ENCODE measurements at places on chromosomes 7 and 10. TPM values are rescaled to one million over a fixed set of nuclear protein-coding genes. Genes with fewer than 3 reads are reported as not detected.

DNA sequence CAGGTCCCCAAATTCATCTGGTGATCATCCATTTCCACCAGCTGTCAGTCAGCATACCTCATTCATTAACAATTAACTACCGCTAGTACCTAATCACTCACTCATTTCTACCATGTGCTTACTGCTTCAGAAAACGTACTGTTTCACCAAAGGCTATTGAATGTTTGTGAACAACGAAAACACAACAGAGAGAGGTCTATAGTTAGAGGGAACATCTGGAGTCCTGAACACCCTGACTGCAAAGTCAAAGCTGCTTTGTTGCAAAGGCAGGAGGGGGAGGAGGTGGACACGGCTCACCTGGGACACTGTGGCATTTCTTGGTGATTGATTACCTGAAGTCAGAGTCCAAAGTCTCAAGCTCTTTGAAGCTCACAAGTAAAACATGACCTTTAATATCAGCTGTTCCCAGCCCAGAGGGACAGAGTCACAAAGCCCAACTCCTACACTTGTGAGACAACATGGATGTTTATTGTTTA is 342.3 kb upstream of the ADARB2 start:
- DNase-seq = no peak

DNA sequence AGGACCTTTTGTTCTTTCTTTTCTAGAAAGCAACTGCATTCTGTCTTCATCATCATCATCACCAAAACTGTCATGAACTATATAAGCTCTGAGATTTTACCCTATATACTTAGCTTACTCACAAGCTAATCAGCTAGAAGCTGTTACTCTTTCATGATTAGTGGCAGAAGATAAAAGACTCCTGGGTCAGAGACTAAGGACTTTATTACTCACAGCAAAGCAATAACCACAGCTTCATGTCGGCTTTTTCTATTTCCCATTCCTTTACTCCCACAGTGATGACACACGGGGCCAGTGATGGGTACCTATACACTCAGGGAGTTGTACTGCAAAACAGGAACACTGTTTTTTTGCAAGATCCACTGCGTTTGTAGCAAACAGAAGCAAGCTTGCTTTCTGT is 8.4 kb upstream of the C10orf88 start:
- DNase-seq = no peak

The GSTO2 gene
- 0.95 TPM for total RNA-seq

DNA sequence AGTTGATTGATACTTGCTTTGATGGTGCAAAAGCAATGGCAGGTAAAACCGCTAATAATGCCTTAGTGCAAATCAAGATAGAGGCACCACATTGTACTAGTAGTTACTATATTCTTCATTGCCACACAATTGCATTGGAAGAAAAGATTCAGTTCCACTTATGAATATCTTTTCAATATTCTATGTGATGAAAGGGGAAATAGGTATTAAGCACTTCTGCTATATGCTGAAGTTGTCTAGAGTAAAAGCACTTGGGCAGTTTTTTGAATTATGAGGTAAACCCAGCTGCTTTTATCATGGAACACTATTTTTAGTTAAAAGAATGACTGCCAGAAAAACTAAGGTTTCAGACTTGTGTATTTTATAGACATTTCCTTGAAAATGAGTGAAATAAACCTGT is 15.5 kb downstream of the ENTPD7 start:
- no peak for DNase-seq

DNA sequence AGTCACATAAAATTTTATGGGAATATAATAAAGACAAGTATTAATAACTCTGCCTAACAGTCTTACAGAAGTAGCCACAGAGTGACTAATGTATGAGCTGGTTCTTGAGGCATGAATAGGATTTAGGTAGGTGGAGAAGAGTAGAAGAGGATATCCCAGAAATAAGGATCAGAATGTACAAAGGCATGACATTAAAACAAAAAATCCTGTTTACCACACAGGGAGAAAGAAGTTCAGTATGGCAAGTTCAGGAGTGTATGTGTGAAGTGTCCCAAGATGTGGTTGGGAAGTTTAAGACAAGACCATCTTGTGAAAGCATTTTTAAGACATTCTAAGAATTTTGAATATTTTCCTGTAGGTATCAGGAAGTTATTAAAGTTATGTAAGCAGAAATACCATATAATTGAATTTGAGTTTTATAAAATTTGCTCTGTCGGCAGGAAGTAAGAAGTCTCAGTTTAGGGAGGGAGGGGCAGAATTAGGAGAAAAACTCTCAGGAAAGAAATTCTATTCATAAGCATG is 64.7 kb upstream of the CAV2 start:
- no peak for DNase-seq

DNA sequence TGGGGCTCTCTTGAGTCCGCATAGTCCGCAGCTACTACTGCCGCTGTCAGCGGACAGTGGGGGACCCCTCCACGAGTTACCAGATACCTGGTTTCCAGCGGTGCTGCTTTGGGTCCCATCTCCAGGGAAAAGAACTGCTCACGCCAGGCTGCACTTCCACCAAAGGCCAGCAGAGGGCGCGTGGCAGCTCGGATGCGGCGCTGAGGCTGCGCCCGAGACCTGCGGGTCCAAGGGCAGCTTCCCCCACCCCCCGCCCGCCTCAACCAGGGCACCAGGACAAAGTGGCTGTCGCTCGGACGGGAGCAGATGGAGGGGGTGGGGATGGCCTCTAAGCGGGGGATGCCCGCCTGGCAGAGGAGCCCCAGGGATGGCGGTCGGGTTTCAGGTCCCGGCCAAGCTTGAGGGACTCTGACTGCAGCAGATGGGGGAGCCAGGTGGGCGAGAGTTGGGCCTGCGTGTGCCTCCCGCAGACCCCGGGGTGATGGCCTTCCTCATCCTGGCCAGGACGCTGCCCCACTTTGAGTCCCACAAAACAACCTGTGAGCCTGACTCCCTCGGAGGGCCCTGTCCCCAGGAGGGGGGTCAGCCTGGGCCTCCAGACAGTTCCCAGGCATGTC is 23.8 kb upstream of the ZNF735 start:
- no peak for DNase-seq

The ADK gene
- 34.6 TPM for total RNA-seq

DNA sequence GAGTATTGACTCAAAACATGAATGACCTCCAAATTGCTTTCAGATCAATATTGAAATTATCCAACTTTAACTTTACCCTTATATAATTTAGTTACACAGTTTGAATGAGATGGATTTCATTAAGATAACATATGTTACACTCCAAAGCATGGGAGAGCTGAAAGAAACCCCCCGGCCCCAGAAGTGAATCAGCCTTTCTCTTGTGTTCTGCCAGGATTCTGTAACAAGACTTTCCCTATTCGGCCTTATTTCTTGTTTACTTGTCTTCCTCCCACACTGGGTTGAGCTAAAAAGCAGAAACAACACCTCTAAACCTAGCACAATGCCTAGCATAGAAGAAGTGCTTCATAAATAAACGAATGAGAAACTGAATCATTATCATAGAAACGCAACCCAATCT is 224.8 kb downstream of the ADAM12 start:
- no peak for DNase-seq

The CDNF gene
- total RNA-seq = 2.0 TPM

- DNase-seq = no peak
Measured at GRCh38 chr7:94350734-94351133, 44.0 kb upstream of the COL1A2 start.

- DNase-seq = no peak
Measured at GRCh38 chr10:85655411-85655810, 711.2 kb downstream of the GRID1 start.

The ABCA13 gene
- total RNA-seq = 0.98 TPM

DNA sequence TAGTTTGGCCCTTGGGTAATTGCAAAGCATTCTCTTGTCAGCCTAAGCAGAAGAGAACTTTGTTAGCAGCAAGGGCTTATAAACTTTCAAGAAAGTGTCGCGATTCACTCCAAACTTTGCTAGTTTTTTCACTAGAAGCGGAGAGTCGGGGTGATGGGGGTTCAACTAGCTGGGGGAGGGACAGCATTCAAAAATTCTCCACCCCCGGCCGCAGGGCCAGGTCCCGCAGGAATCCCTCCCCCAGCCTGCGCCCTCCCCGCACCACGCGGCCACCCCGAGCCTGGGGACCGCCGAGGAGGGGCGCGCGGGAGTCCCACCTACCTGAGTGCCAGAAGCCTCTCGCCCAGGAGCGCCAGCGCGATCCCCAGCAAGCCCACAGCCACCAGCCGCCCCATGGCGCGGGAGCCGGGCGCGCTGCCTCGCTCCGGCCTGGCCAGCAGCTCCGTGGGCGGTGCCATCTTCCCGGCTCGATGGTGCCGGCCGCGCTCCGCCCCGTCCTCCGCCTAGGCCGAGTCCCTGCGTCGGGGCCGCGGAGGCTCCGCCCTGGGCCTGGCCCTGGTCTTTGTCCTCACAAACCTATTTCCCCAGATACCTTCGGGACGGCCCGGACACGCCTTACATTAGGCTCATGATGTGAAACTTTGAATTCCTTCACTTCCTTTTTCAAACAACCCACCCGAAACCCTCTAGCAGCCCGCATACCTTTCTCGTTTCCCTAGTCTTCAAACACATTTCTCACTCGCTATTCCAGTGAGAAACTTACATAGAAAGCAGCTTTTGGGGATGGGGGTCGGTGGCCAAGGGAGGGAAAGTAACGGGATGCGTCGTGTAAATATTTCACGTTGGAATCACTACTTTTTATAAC is at the start of gene PON2:
PON2 (minus strand) TSS at position 472 of the 865 bp plus-strand sequence; CDS start at position 395, 77 bp downstream.
- peak; percentile 92 for DNase-seq

- no peak for DNase-seq
Measured at GRCh38 chr7:36562121-36562520, 162.2 kb downstream of the AOAH start.

The ECHDC3 gene
- total RNA-seq = 41.0 TPM

The GAD2 gene
- not detected for total RNA-seq

GRCh38 chr7:77862691-77863090 is 64.1 kb downstream of the PHTF2 start:
- DNase-seq = no peak

GRCh38 chr10:122282253-122282671 is 11.2 kb downstream of the BTBD16 start:
- no peak for DNase-seq

The HHEX gene
- total RNA-seq = 45.9 TPM

- DNase-seq = no peak
Measured at GRCh38 chr7:2553831-2554581, 1.3 kb downstream of the BRAT1 start.

The SMO gene
- 3.0 TPM for total RNA-seq

- DNase-seq = no peak
Measured at GRCh38 chr10:101525848-101526247, 62.2 kb downstream of the POLL start.

DNA sequence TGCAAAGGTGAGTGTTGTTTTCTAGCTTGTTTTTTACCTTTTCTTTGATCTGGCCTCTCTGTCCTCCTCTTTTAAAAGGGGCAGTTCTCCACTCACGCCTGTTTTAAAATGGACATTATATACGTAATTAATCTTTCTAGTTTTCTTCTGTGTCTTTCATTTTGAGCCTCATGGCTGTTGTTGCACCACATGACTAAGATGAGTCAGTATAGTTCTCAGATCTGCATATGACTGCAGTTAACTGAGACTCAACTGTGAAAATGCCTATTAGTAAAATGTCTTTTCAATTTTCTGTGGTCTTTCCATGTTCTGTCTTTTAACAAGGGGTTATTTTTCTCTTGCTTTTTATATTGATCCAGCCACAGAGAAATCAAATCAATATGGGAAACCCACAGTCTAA is 296.1 kb downstream of the CDK14 start:
- no peak for DNase-seq

DNA sequence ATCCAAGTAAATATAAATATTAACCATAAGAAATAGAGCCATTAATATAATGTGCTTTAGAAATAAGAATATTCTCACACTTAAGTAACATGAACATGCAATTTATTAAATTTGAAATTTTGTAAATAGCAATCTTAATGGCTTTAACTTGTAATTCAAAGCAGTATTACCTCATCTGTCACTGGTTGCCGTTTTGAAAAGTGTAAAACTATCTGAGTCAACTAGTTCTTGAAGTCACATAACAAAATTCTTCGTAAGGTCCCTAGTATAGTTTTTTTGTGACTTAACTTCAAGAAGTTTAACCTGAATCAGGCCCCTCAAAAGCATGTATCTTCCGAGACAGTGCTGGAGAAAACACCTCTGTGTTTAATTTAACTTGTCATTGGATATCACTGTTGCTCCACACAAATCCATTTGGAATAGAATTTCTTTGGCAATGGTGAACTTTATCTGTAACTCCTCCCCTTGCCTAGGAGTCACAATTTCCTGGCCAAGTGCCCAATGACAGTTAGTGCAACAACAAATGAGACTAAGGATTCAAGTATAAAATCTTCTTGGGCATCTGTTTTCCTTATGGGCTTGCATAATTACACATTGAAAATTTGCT is 47.1 kb downstream of the NT5C2 start:
- DNase-seq = no peak

DNA sequence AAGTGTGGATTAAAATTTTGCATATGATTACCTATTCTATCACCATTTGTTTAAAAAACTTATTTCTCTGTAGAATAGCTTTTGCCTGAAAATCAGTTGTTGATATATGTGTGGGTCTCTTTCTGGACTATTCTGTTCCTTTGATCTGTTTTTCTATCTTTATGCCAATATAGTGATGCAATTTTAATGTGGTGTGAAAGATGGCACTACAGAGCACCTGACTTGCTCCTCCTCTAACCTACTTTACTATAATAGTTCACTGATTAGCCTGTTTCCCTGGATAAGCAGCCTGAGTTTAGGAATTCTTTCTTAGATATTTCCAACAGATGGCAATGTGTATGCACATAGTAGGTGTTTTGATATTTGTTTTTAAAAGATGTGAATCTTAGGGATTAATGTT is 294.5 kb downstream of the AUTS2 start:
- no peak for DNase-seq

- no peak for DNase-seq
Measured at GRCh38 chr7:121961089-121961867, 88.3 kb downstream of the PTPRZ1 start.

- no peak for DNase-seq
Measured at GRCh38 chr10:11447586-11447985, 163.9 kb downstream of the USP6NL start.

DNA sequence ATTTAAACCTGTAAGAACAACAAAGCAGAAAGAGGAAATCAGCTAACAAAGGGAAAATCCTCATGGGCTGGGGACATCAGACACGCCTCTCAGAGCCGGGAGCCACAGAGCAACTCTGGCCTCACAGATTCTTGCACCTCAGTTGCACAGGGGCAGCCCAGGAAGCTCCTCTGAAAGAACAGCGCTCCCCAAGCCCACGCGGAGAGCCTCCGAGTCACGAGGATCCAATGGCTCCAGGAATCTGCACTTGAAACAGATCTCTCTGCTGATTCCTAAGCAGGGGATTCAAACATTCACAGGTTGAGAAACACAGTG is 213.2 kb upstream of the MGMT start:
- DNase-seq = no peak

DNA sequence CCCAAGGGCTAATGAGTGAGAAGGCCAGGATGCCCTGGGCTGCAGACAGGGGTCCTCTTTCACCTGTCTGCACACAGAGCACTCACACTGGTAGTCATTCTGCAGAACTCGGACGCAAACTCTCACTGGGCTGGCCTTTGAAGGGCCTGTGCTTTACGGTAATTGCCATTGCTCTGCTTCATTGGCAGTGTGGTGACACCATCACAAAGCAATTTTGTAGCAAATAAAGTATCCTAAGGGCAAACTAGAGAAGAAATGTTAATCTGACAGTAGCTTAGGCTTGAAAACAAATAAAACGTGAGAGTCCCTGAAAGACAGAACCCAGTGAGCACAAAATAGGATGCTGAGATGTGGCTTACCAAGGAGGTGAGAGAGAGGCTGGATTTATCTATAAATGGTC is 30.6 kb upstream of the FIGNL1 start:
- DNase-seq = no peak

- no peak for DNase-seq
Measured at GRCh38 chr7:30613366-30614325, 19.0 kb downstream of the GARS1 start.

GRCh38 chr7:2956076-2956475 is 87.6 kb downstream of the CARD11 start:
- no peak for DNase-seq

Data from spleen (tissue), 13 donors.